ENCODE measurements at places on chromosomes 4 and X.

- DNase-seq: no peak
Measured at GRCh38 chr4:139207873-139208403, 30.9 kb upstream of the ELF2 start.

- DNase-seq: no peak
Measured at GRCh38 chrX:15998350-15998749, 125.0 kb upstream of the GRPR start.

GRCh38 chr4:135601351-135601750 is 1399.8 kb upstream of the PABPC4L start:
- no peak for DNase-seq

DNA sequence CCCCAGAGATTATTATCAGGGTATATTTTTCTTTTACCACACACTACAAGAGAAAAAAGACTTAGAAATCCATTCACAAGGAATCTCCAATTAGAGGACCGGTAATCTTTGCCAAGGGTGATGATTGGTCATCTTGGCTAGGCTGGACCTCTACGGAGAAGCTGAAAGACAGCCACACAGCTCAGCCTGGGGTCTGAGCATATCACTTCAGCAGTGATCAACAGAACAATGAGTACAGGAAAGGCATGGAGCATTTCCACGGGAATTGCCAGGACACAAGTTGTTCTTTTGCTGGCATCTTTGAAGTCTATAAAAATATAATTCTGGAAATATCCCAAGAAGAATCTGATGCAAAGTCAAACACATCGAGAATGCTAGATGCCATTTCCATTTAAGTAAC is 191.5 kb downstream of the TENM3 start:
- no peak for DNase-seq

DNA sequence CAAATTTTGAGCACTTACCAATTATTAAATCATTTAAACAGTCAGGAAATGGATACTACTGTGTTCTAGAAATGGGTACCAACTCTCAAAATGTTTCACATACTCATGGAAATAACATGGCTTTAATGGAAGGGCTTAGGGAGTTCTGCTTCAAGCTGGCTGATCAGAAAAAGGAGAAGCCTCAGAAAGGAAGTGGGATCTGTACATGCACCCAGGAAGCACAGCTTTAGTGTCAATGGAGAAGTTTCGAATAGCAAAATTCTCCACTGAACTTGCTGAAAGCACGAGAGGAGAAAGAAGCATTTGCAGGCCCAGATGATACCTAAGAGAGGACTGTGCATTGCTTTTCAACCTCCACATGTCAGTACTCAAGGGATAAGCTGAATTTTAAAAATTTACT is 11.1 kb upstream of the HS3ST1 start:
- DNase-seq: no peak

DNA sequence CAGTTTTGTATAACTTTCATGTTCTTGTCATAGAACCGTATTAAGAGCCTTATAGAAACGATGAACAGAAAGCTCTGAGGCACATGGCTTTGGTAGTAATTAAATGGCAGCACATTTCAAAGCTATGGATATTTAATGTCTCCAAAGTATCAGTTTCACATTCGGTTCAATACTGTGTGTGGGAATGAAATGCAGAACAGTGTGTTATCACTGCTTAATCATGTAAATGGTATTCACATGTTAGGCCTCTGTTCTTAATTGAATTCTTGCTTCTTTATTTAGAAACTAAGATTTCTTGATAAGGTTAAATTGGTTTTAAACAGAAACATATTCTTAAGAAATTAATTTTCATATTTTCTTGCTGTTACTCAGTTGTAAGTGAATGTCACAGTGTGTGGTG is 701.0 kb upstream of the PITX2 start:
- DNase-seq: no peak

Measured in common myeloid progenitor, CD34-positive (primary cell).